ENCODE measurements at places on chromosomes 6 and 20.
A peak's percentile ranks its signal among the peaks of the same experiment; 100 is the strongest.

DNA sequence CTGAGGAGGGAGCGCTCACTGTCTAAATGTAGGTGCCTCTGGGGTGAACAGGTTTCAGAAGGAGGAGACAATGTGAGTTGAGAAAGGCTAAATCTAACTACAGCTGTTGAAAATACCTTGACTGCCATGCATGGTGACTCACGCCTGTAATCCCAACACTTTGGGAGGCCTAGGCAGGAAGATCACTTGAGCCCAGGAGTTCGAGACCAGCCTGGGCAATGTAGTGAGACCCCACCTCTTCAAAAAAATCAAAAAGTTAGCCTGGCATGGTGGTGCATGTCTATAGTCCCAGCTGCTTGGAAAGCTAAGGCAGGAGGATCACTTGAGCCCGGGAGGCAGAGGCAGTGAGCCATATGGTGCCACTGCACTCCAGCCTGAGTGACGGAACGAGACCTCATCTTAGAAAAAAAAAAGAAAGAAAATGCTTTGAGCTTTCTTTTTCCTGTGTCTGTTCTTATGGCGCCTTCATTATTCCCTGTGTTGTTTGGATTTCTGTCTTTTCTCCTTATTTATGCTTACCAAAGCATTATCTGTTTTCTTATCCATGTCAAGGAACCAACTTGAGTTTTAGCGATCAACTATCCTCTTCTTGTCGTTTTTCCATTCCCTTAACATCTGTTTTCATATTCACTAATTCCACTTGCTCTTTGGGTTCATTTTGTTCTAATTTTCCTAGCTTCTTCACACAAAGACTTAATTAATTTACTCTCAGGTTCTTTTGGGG is 8.5 kb downstream of the SLC2A10 start:
- no peak overlapping the region for H3K4me3 ChIP-seq
- H3K36me3 ChIP-seq: no peaks in the 10 kb centered on the region
- H3K27me3 ChIP-seq: no peaks in the 10 kb centered on the region
- no peak for DNase-seq
- H3K27ac ChIP-seq: no peak overlapping the region

DNA sequence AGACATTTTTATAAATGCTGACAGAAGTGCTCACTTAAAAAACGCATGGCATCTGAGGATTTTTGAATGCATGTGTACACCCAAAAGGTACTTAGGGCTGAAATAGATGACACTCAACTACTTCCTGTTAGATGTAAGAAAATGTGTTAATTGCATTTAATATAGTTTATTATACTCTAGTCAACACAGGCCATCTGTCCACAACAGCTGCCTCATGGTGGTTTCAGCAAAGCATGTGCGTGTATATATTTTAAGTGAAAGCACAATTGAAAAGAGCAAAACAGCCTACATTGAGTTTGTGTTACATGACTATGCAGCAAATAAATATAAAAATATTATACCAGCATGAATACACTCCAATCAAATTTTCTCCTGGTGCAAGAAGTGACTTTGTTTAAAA is 1233.0 kb upstream of the EYS start:
- no peaks in the 10 kb centered on the region for H3K4me1 ChIP-seq
- H3K4me3 ChIP-seq: no peak overlapping the region
- H3K27ac ChIP-seq: no peak overlapping the region
- H3K27me3 ChIP-seq: no peaks in the 10 kb centered on the region
- H3K36me3 ChIP-seq: no peaks in the 10 kb centered on the region
- no peak for DNase-seq

- no peaks in the 10 kb centered on the region for H3K27me3 ChIP-seq
- peaks cover 14% of the 10 kb centered on the region for H3K4me1 ChIP-seq
- no peak overlapping the region for H3K27ac ChIP-seq
- DNase-seq: no peak
Observed at GRCh38 chr6:14444295-14444972, 326.9 kb downstream of the CD83 start.

DNA sequence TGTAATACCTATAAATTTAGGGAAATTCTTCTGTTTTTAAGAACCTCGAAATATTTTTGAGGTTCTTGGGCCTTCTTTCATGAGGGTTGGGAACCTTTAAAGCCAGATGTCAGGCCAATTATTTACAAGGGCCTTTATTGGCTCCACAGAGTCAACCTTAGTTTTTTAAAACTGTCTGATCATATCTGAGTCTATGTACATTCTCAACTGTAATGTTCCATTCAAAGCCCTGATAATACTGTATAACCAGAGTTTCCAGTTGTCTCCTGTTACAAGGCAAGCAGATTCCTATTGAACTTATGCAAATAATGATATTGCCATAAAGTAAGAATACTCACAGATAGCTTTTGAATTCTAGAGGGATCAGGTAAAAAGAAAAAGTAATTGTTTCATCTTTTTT is 545.5 kb downstream of the EPM2A start:
- no peak overlapping the region for H3K27ac ChIP-seq
- H3K27me3 ChIP-seq: no peaks in the 10 kb centered on the region
- H3K36me3 ChIP-seq: no peaks in the 10 kb centered on the region
- H3K4me3 ChIP-seq: no peak overlapping the region
- no peak for DNase-seq

- H3K27me3 ChIP-seq: no peaks in the 10 kb centered on the region
- no peak overlapping the region for H3K4me3 ChIP-seq
- no peak overlapping the region for H3K27ac ChIP-seq
- no peak for DNase-seq
Observed at GRCh38 chr20:53284696-53285095, 308.9 kb downstream of the ZNF217 start.

DNA sequence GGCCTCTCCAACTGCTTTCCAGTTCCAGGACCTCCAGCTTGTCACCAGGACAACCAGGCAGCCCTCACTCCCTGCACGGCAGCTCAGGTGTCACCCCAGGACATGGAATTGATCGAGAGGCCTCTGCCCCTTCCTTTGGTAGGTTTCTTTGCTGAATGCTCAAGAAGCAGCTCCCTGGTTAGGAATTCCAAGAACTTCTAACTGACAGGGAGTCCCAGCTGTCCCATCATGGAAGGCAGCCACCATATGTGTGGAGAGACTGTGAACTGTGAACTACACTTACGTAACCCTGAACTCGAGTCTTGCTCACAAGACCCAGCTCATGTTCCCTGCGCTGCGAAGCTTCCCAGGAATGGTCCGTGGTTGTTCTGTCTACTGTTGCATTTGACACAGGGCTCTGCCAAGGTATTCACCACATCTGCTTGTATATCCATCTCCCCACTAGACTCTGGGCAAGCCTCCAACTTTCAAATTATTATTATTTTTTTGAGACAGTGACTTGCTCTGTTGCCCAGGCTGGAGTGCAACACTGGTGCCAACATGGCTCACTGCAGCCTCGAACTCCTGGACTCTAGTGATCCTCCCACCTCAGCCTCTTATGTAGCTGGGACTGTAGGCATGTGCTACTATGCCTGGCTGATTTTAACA is 35.7 kb downstream of the MGME1 start:
- no peak overlapping the region for H3K4me3 ChIP-seq
- H3K27ac ChIP-seq: no peak overlapping the region
- no peaks in the 10 kb centered on the region for H3K27me3 ChIP-seq
- no peak for DNase-seq

- H3K4me3 ChIP-seq: no peak overlapping the region
- H3K27ac ChIP-seq: no peak overlapping the region
- peaks cover 12% of the 10 kb centered on the region for H3K4me1 ChIP-seq
- no peak for DNase-seq
Observed at GRCh38 chr20:48782901-48783308, 44.9 kb downstream of the PREX1 start.

- peaks cover 57% of the 10 kb centered on the region for H3K4me1 ChIP-seq
- peak; percentile 94 for DNase-seq
- H3K4me3 ChIP-seq: no peak overlapping the region
- peaks cover 6% of the 10 kb centered on the region for H3K36me3 ChIP-seq
- H3K27me3 ChIP-seq: no peaks in the 10 kb centered on the region
Observed at GRCh38 chr6:152094992-152095592, 287.6 kb downstream of the ESR1 start.

DNA sequence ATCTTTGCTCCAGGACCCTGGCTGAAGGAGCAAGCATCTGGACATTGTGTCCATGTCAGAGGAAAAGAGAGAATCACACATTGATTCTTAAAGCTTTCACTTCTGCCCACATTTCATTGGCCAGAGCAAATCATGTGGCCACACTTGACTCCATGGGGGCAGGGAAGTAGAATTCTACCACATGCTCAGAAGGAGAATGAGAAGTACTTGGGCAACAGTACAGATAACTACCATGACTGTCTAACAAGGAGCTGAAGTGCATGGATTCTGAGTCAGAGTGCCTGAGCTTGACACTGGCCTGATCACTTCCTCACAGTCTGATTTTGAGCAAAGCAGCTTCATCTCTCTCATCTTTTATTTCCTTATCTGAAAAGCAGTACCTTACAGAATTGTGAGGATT is 38.6 kb downstream of the GHRH start:
- no peak for DNase-seq
- no peak overlapping the region for H3K4me3 ChIP-seq
- no peaks in the 10 kb centered on the region for H3K27me3 ChIP-seq
- no peak overlapping the region for H3K27ac ChIP-seq
- H3K4me1 ChIP-seq: peaks cover 38% of the 10 kb centered on the region

DNA sequence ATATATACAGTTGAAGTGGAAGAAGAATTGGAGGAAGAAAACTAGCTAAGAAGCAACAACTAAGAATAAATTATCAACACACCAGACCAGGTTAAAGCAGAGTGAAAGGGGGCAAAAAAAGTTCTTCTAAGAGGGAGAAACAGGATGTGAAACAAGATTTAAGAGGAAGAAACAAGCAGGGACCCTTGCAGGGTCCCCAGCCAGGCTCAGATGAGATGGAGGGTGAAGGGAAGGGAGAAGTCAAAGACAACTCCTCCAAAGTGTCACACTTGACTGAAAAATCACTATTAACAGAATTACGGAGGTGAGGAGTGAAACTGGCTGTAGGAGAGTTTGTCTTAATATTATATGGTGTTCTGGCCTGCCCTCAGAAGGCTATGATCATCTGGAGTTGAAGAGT is 65.4 kb downstream of the MTFR2 start:
- H3K27me3 ChIP-seq: no peaks in the 10 kb centered on the region
- H3K27ac ChIP-seq: no peak overlapping the region
- H3K4me3 ChIP-seq: no peak overlapping the region
- H3K36me3 ChIP-seq: no peaks in the 10 kb centered on the region

GRCh38 chr6:40411881-40412280 is 175.3 kb downstream of the LRFN2 start:
- no peaks in the 10 kb centered on the region for H3K36me3 ChIP-seq
- H3K27me3 ChIP-seq: no peaks in the 10 kb centered on the region
- H3K27ac ChIP-seq: no peak overlapping the region

- no peaks in the 10 kb centered on the region for H3K4me1 ChIP-seq
- H3K36me3 ChIP-seq: no peaks in the 10 kb centered on the region
- no peak overlapping the region for H3K27ac ChIP-seq
- no peaks in the 10 kb centered on the region for H3K27me3 ChIP-seq
- no peak for DNase-seq
Observed at GRCh38 chr20:32999603-33000250, 4.5 kb downstream of the SUN5 start.

DNA sequence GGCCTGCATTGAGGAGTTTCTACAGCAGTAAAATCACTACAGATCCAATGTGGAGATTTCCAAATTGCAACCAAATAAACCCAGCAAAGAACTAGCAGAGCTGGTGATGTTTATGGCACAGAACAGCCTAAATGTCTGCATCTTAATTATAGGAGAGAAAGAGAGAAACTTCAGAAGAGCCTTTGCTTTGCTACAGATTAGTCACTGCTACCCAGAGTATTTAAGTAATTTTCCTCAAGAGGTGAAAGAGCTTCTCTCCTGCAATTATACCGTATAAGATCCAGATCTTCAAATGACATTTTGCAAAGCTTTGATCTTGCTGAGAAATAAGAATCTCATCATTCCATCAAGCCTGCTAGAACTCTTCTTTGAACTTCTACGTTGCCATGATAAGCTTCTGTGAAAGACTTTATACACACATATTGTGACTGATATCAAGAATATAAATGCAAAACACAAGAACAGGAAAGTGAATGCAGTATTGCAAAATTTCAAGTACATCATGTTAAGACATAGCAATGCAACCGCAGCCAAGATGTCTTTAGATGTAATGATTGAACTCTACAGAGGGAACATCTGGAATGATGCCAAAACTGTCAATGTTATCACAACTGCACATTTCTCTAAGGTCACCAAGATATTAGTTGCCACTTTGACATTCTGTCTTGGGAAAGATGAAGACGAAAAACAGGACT is 48.0 kb downstream of the MKKS start:
- no peak overlapping the region for H3K4me3 ChIP-seq
- DNase-seq: no peak
- no peak overlapping the region for H3K27ac ChIP-seq
- no peaks in the 10 kb centered on the region for H3K27me3 ChIP-seq
- H3K36me3 ChIP-seq: no peaks in the 10 kb centered on the region

DNA sequence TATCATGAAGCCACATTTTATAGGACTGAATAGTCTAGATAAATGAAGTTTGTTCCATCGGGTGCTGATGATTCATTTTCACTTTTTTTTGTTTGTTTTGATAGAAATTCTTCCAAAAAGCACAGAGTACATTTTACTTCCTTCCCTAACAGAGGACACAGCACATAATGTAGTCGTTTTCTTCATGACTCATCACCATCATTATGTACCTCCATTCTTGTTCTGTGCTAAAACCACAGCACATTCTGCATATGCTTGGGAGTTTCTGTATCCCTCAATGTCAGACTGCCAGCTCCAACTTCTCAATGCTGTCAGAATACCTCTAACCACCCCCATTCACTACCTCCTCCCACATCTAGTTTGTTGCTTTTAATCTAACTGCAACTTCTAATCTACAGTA is 1004.9 kb upstream of the ADGRB3 start:
- H3K36me3 ChIP-seq: no peaks in the 10 kb centered on the region
- no peaks in the 10 kb centered on the region for H3K4me1 ChIP-seq
- no peaks in the 10 kb centered on the region for H3K27me3 ChIP-seq
- no peak overlapping the region for H3K4me3 ChIP-seq

DNA sequence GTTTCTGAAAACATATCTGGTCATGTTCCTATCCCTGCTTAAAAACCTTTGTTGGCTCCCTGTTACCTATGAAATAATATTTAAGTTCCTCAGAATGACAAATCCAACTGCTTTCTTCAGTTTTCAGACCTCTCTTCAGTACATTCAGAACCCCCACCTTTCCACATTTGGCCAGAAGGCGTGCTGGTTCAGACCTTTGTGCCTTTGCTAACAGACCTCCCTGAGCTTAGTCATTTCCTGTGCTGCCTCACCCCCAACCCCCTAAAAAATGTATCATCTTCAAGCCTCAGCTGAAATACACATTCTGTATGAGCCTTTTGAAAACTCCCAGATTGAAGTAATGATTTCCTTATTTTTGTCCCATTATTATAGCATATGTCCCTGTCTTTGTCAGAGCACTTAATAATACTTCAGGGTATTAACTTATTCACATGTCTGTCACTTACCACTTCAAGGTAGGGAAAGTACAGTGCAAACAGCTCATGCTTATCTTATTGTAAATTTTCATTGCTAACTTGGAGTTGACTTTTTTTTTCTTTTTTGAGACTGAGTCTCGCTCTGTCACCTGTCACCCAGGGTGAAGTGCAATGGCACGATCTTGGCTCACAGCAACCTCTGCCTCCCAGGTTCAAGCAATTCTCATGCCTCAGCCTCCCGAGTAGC is 19.7 kb downstream of the FAM217A start:
- H3K36me3 ChIP-seq: no peaks in the 10 kb centered on the region
- H3K4me1 ChIP-seq: no peaks in the 10 kb centered on the region
- H3K4me3 ChIP-seq: no peak overlapping the region
- DNase-seq: no peak
- no peaks in the 10 kb centered on the region for H3K27me3 ChIP-seq
- no peak overlapping the region for H3K27ac ChIP-seq

All from vagina (tissue), 2 donors.